Aorta (tissue), 5 donors: ENCODE measurements at places on chromosomes 16 and 17. TPM values are rescaled to one million over a fixed set of nuclear protein-coding genes. Genes with fewer than 3 reads are reported as not detected.
A peak's percentile ranks its signal among the peaks of the same experiment; 100 is the strongest.

DNA sequence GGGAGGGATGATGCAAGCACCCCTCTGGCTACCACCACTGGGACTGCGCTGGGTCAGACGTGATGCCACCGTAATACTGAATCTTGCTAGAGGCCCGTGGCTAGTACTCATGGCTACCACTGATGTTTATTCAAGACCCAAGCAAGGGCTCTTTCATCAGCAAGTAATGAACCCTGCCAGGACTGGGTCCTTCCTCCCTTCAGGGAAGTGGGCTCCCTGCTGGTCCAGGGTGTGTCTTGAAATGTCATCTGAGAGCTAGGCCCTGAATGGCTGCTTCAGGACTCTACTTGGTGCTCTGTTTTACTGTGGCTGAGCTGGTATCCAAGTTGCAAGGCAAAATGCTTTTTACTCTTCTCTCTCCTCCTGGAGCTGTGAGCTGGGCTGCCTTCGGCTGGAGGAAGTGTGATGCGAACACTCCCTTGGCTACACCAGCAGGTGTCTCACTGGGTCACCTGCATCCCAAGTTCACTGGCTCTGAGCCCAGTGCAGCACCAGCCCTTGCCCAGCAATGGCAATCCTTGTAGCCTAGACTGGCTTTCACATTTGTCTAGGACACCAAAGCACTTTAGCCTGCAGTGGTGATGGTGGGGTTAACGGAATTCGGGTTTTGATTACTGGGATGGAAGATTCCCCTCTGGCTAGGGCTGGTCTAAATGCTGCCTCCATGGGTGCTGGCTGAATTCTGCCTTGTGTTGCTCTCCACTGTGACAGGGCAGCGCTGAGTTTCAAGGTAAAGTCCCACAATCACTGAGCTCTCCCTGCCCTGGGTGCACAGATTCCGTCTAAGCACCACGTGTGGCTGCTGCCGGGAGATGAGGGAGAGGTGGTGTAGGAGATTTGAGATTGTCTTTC, 98.6 kb downstream of the USP22 start:
- no peak overlapping the region for H3K27ac ChIP-seq
- H3K36me3 ChIP-seq = no peaks in the 10 kb centered on the region
- no peak for DNase-seq
- no peak overlapping the region for H3K4me3 ChIP-seq
- H3K27me3 ChIP-seq = no peaks in the 10 kb centered on the region

DNA sequence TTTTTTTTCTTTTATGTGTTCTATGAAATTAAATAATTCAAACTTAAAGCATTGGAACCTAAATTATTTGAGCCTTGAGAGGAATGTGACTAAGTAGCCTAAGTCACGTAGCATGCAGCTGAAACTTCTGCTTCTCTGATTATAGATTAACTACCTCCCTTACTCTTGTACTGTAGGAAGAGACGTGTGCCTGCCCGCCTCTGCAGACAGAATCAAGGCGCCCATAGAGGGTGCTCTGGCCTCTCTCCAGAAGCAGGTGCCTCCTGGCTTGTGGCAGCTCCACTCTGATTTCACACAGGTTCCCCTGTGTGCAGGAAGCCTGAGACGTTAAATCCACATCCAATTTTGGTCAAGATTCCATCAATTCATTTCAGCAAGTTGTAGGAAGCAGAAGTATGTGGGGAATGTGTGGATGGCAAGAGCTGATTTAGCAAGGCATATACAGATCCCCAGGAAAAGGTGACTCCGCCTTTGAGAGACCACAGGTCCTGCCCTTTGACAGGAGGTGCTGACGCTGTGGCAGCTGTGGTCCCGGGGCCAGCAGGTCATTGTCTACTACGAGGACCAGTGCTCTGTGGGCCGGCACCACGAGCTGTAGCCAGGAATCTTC, 1418.8 kb downstream of the CDH11 start:
- no peaks in the 10 kb centered on the region for H3K36me3 ChIP-seq
- no peaks in the 10 kb centered on the region for H3K4me1 ChIP-seq

- no peak for DNase-seq
- no peaks in the 10 kb centered on the region for H3K36me3 ChIP-seq
- no peaks in the 10 kb centered on the region for H3K27me3 ChIP-seq
- no peaks in the 10 kb centered on the region for H3K4me1 ChIP-seq
These were observed 30.4 kb downstream of the CFDP1 start for GRCh38 chr16:75402821-75403475.

DNA sequence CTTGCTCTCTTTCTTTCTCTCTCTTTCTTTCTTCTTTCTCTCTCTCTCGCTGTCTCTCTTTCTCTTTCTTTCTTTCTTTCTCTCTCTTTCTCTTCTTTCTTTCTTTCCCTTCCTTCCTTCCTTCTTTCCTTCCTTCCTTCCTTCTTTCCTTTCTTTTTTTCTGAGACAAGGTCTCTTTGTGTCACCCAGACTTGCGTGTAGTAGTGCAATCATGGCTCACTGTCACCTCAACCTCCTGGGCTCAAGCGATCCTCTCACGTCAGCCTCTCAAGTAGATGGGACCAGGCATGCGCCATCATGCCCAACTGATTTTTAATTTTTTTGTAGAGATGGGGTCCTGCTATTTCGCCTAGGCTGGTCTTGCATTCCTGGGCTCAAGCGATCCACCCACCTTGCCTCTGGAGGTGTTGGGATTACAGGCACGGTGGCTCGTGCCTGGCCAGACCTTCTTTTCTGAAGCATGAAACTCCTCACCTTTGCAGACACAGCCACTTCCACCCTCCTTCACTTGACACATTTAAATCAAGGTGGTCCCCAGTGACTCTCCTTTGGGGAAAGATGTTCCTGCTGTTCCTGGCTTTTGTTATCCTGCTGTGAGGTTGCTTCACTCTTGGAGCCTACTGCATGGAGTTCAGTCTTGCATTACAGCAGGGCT, 26.8 kb upstream of the NKD1 start:
- H3K4me1 ChIP-seq = no peaks in the 10 kb centered on the region
- H3K4me3 ChIP-seq = no peak overlapping the region
- no peaks in the 10 kb centered on the region for H3K27me3 ChIP-seq
- H3K27ac ChIP-seq = no peak overlapping the region
- no peaks in the 10 kb centered on the region for H3K36me3 ChIP-seq
- DNase-seq = no peak

MRC2 gene
- total RNA-seq = 232 TPM

GRCh38 chr17:34639706-34640425, 60.5 kb downstream of the TMEM132E start:
- no peaks in the 10 kb centered on the region for H3K27me3 ChIP-seq
- H3K4me1 ChIP-seq = no peaks in the 10 kb centered on the region
- H3K36me3 ChIP-seq = no peaks in the 10 kb centered on the region
- H3K27ac ChIP-seq = no peak overlapping the region
- H3K4me3 ChIP-seq = no peak overlapping the region

DNA sequence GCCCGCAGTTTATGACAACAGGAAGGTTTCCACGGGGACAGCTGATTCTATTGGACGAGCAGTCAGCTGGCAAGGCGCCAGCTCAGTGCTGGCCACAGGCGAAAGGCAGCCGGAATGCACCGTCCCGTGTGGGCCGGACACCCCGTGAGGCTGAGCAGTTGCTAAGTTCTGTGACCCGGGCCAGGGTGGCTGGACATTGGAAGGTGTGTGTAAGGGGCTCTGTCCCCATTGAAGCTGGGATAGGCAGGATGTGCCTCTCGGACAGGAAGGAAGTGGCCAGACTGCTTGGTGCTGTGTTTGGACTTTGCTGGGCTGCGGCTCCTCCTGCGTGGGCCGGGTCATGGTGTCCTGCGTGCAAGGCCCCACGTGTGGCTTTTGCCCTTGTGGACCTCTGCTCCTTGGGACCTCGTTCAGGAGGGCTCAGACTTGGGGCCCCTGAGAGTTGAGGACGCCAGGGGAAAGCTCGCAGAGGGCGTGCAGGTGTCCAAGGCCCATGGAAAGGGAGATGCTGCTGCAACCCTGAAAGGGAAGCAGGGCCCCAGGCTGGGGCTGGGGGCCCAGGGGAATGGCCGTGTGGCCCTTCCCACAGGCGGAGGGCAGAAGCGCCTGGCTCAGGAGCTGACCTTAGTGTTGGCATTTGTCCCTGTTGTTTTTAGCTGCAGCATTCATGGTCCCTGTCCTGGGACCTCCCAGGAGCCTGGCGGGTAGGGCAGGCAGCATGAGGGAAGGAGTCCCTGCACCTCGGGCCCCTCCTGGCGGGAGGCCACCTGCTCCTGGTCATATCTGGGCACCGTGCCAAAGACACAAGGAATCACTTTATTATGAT, 10.0 kb downstream of the BAIAP2 start:
- H3K27me3 ChIP-seq = no peaks in the 10 kb centered on the region
- no peak overlapping the region for H3K4me3 ChIP-seq
- H3K4me1 ChIP-seq = no peaks in the 10 kb centered on the region
- DNase-seq = peak; percentile 87
- no peaks in the 10 kb centered on the region for H3K36me3 ChIP-seq
- no peak overlapping the region for H3K27ac ChIP-seq

ADORA2B gene
- total RNA-seq = 0.71 TPM

- DNase-seq = no peak
- no peak overlapping the region for H3K27ac ChIP-seq
- H3K4me1 ChIP-seq = no peaks in the 10 kb centered on the region
- no peaks in the 10 kb centered on the region for H3K36me3 ChIP-seq
- H3K27me3 ChIP-seq = no peaks in the 10 kb centered on the region
These were observed 200.2 kb downstream of the CCDC182 start for GRCh38 chr17:57544834-57545463.

DNA sequence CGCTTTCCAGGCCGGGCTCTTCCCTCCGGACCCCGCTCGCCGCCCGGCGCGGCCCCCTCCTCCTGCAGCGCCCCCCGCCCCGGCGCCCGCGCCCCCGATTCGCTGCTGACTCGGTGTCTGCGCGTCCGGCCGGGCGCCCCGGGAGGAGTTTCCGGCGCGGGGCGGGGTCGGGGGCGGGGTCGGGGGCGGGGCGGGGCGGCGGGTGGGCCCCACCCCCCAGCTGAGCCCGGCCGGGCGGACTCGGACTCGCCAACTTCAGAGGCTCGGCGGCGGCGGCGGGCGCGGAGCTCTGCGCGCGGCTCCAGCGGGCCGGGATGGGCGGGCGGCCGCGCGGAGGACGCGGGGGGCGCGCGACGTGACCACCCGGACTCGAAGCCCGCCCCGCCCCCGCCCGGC, at the start of gene METRNL:
Gene METRNL (plus strand): TSS at position 258 of the 396 bp plus-strand sequence. CDS start 207 bp downstream, outside the sequence.
- peak within 1 kb of the TSS; percentile 76 for H3K27ac ChIP-seq
- H3K4me1 ChIP-seq = no peaks in the 10 kb centered on the region
- no peaks in the 10 kb centered on the region for H3K27me3 ChIP-seq
- peak; percentile 95 for DNase-seq
- no peaks in the 10 kb centered on the region for H3K36me3 ChIP-seq

GRCh38 chr16:30996985-30997724, 12.1 kb downstream of the HSD3B7 start:
- H3K27ac ChIP-seq = peak overlapping the region; percentile 69
- no peaks in the 10 kb centered on the region for H3K4me1 ChIP-seq
- peak; percentile 89 for DNase-seq
- no peaks in the 10 kb centered on the region for H3K36me3 ChIP-seq
- H3K27me3 ChIP-seq = no peaks in the 10 kb centered on the region

SLFN12L gene
- 6.3 TPM for total RNA-seq

HBA1 gene
- 1,337 TPM for total RNA-seq
